ENCODE measurements at places on chromosomes 12 and 14.
A peak's percentile ranks its signal among the peaks of the same experiment; 100 is the strongest.

DNA sequence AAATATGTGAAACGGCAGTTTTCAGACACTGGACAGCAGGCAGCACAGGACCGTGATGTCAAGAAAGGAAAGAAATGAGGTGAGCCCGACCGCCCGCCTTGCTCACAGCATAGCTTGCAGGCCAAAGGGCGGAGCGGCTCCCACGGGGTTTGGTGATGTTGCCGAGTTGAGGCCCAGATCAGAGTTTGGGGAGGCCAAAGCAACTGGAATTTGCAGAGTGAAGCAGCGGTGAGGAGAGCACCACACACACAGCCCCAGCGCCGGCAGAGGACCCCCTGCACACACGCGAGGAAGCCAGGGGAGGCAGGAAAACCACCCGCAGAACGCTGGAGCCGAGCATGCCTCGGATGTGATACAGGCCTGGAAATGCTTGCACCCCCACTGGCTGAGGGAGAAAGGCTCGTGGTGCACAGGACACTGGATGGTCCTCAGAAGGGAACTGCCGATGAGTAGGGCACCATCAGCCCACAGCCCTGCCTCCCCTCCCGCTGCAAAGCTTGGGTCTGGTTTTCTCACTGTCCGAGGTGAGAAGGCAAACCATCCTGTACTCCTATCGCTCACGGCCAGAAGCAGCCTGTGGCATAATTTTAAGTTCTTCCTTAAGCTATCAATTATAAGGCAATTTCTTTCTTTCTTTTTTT lies 25.7 kb upstream of the PLD4 start:
- no peak for DNase-seq

DNA sequence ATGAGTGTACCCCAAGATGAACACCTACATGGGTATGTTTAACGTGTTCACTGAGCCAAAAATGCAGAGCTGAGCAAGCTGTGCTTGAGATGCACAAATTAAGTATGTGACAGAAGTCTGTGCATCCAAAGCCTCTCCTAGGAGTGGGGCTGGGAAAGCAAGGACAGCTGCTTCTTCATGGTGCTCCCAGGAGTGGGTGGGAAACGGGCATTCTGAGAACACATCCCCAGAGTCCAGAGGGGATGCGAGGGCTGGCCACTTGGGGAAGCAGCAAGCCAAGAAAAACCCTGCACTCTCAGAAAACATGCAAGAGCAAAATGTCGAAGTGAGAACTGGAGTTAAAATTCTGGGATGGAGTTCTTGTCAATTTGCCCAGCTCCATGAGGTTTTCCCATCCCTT lies 414.3 kb downstream of the BCAT1 start:
- no peak for DNase-seq

DNA sequence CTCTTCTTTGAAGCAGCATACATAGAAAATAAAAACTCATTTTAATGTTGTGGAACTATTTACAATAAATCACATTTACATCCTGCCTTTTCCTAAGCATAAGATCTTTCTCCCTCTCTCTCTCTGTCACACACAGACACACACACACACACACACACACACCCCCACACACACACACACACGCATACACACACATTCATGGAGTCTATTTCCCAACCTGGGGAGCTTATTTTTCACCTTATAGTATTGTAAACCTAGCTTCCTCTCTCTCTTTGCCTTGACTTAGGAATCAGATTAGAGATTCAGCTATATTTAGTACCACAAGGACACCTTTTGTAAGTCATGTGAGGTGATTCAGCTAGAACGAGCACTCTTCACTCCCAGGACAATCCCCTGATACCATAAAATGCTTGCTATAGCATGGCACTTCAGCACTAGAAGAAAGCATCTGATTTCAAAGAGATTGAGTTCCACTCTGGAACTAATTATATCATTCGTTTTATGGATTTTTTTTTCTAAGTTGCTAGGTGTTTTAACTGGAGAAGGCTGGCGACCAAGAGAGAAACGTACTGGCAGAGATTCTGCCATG lies 23.6 kb downstream of the TMEM30B start:
- no peak for DNase-seq

GRCh38 chr14:59354666-59355065 lies 110.5 kb downstream of the GPR135 start:
- peak; percentile 70 for DNase-seq

DNA sequence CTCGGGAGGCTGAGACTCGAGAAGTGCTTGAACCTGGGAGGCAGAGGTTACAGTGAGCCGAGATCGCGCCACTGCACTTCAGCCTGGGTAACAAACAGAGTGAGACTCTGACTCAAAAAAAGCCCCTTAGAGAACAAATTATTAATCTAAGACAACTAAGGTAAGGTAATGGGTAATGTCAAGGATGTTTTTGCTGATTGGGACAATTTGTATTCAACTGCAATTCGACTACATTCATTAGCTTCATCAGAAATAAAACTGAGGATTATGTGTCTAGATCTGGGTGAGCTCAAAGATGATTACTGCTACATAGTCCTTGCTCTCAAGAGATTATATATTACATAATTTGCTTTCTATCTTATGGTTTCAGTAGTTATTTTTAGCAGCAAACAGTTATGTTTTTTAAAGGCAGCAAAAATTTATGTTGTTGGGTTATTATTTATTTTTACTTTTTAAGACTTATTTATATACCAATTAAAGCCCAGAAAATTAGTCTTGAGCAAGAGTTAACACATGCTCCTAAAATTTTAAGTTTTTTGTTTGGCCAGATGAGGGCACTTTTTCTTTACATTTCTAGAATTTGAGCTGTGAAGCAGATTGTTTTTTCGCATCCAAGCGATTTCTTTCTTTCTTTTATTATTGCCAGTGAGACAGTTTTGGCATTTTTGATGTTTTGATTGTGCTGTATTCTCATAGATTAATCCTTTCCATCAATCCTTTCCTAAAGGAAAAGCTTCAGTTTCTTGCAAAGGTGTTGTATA lies 52.3 kb downstream of the PLEKHA5 start:
- peak; percentile 18 for DNase-seq

DNA sequence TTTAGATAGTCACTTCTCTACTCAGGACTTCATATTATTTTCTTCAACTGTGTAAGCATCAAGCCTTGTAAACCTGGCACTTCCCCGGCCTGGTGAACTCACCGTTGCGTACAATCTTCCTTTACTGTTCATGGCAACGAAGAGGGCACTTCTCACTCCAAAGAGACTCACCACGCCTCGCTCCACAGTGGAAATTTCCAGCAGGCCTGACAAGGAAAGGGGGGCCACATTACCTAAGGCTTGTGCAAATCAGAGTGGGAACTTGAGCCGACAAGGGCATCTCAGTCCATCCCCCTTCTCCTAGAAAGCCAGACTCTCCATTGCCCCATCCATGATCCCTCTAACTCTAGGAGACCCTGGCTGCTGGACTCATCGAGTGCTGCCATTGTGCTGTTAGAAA lies 1.6 kb downstream of the FGF6 start:
- no peak for DNase-seq

DNA sequence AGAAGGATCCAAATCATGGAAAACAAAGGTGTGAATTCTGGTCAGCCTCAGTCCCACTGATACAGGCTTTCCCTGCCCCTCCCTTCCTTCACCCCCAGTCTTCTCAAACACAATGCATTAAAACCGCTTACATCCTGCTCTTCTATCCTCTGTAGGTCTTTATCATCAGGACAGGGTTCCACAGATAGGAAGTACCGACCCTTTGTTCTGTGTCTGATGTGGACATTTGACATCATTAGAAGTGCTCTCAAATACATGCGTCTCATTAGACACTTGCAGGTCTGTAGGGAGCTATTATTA lies 339 bp downstream of the EDDM3B start:
- no peak for DNase-seq

GRCh38 chr12:76201758-76202157 lies 117.3 kb upstream of the NAP1L1 start:
- peak; percentile 16 for DNase-seq

- peak; percentile 91 for DNase-seq
Measured at GRCh38 chr14:75884198-75884611, 97.6 kb downstream of the TGFB3 start.

DNA sequence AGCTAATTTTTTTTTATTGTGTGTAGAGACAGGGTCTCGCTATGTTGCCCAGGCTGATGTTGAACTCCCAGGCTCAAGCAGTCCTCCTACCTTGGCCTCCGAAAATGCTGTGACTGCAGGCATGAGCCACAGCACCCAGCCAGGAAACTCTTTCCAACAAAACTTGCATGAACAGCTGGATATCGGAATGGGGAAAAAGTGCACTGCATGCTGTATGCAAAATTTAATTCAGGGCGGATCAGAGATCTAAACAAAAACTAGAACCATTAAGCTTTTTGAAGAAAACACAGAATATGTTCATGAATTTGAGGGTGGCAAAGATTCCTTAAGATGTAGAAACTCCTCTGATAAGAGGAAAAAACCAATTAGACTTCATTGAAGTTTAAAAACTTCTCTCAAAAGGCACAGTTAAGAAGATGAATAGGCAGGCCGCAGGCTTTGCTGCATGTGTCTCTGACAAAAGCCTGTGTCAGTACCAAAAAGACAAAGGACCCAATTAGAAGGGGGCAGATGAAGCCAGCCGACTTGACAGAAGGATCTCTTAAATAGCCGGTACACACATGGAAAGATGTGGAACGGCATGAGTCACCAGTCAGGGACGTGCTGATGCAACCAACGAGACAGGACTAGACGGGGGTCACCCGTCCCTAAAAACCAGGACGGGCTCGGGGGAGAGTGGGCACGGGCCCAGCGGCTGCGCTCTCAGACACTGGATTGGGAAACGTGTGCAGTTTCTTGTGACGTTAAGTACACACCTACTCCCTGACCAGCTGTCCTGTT lies 34.8 kb upstream of the MMP17 start:
- DNase-seq: peak; percentile 7

GRCh38 chr12:124152731-124153130 lies 142.2 kb upstream of the RFLNA start:
- DNase-seq: peak; percentile 20

All from amniotic epithelial cell (primary cell).